Cortex of kidney (tissue), 1 donor: ENCODE measurements at places on chromosomes 5 and 9.

DNA sequence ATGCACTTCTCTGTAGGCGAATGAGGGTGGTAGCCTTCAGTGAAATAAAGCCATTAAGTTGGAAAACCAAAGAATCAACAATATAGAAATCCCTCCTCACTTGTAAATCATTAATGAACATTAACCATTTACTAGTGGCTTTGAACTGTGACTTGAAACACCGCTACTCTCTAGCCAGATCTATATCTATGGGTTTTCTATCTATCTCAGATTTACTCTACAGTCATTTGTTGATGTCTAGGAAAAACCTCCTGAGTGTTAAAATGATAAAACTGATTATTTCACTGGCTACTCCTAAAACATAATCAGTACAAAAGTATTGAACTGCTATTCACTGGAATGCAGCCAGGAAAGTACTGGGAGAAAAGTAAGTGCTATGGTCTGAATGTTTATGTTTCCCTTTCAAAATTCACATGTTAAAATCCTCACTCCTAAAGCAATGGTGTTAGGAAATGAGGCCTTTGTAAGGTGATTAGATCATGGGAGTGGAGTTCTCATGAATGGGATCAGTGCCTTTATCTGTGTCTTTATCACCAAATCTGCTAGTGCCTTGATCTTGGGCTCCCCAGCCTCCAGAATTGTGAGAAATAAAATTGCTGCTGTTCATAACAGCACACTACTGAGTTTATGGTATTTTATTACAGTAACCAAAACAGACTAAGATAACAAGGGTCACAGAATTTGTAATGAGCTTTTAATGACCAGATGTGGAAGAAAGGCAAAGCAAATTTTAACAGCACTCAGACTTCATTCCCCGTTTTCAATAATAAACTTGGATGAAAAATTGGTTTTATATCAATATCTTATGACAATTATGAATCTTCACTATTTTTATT lies 8.6 kb upstream of the OXCT1 start:
- DNase-seq, result no peak

- DNase-seq, result no peak
Observed at GRCh38 chr5:891837-892393, 686 bp downstream of the BRD9 start.

DNA sequence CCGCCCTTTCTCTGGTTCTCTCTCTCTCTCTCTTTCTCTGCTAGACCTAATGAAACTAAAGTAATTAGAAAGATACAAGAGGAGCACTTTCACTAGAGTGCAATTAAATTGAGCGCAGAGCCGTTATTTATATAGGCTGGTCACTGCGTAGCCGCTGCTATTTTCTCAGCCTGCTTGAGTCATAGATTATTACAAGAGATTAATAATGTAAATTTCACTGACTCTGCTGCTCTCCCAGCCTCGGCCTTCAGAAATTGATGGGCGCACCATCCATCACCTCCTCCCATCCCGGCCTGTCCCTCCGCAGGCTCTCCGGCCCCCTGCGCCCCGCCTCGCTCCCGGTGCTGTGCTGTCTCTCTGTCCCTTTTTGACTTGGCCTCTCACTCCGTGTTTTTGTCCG lies 268.0 kb upstream of the MVB12B start:
- no peak for DNase-seq

DNA sequence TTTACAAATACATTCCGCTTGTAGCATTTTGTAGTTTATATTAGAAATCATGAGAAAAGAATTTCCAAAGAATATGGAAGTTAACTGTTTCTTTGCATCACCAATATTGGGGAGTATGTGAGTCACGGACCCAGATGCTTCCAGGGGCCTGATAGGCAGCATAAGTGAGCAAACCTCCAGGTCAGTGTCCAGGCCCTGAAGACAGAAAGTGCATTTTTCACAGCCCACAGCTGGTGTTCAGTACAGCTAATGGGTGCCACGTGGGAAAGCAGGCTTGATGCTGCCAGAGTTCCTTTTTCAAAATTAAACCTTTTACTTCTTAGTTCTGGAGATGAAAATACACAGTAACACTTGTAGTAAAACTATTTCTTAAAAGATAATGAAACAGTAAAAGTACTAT lies 454.4 kb upstream of the ACTBL2 start:
- DNase-seq, result no peak

DNA sequence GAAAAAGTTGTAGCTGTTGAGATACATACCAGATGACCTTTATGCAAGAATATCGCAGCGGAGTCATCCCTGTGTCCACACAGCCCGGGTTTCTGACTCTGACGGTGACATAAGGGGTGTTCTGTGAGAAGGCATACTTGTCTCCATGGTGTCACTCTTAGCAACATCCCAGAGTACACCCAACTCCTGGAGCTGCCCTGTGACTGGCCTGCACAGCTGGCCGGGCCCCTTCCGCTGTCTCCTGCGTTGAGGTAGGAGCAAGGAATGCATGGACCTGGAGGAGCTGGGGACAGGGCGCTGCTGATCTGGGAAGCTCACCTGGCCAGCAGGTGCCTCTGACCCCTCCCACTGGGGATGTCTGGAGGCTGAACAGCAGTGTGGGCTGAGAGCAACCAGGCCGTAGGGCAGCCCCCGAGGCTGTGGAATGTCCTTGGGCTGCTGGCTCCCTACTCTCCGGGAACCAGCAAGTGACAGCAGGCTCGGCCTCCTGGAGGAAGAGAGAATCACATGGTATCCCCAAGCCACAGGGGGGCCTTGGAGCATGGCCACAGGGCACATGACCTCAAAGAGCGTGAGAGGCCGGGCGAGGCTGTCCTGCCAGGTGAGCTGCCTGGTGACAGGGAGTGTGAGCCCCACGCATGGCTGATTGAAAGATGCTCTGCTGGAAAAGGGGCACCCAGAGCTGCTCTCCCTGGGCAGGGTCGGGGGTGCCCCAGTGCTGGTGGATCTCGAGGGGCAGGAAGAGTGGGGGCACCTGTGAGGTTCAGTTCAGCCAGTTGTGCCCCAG lies 113.4 kb downstream of the MRPL36 start:
- no peak for DNase-seq

- no peak for DNase-seq
Observed at GRCh38 chr5:33927685-33928084, 8.5 kb upstream of the RXFP3 start.

GRCh38 chr9:5269249-5269715 lies 35.2 kb downstream of the RLN2 start:
- no peak for DNase-seq

DNA sequence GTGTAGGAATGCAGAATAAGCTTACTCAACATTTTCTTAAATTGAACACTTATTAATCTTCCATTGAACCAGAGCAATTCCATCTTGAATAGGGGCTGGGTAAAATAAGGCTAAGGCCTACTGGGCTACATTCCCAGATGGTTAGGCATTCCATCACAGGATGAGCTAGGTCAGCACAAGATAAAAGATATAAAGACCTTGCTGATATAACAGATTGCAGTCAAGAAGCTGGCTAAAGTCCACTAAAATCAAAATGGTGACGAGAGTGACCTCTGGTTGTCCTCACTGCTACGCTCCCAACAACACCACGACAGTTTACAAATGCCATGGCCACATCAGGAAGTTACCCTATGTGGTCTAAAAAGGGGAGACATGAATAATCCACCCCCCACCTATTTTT lies 156.1 kb downstream of the NXNL2 start:
- DNase-seq, result no peak

GRCh38 chr5:119328753-119329602 lies 26.8 kb upstream of the TNFAIP8 start:
- DNase-seq, result no peak

DNA sequence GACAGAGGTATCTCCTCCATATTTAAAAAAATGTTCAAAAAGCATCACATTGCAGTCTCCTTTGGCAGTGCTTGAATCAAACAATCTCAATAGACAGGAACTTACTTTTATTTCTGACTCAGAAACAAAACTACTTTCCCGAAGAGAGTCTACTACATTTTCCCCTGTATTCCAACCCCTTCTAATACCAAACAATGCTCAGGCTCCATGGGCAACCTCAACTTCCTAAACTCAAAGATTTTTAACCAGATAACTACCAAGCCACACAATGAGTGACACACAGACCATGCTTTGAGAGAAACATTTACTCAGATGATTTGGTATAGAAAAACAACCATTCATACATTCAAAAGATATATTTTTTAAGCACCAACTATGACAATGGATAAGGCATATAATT lies 70.5 kb downstream of the APBA1 start:
- DNase-seq, result no peak

DNA sequence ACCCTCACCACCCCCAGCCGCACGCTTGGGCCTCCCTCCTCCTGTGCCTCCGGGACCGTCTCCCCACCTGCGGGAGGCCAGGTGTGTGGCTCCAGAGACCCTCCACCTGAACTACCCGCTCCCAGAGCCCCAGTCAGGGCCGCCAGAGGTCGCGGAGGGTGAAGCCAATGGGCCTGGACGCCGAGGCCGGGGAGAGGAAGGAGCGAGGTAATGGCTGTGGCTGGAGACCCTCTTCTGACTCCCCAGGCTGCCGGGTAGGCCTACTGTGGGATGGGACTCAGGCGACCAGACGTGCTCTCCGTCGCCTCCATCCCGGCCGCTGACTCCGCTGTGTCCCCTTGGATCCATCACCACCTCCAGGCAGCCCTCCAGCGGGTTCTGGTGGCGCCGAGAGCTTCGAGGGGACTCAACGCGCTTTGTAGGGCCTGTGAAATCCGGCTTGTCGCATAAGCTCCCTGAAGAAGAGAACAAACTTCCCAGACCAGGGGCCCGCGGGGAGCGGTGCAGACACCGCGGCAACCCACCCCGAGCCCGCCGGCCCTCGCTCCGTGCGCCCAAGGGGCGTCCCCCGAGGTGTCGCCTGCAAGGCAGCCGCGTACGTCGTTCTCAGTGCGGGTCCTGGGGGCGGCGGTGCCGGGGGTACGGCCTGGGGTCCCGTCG lies 12.6 kb downstream of the IRX2 start:
- no peak for DNase-seq

- no peak for DNase-seq
Observed at GRCh38 chr5:68028131-68028727, 187.3 kb upstream of the PIK3R1 start.

DNA sequence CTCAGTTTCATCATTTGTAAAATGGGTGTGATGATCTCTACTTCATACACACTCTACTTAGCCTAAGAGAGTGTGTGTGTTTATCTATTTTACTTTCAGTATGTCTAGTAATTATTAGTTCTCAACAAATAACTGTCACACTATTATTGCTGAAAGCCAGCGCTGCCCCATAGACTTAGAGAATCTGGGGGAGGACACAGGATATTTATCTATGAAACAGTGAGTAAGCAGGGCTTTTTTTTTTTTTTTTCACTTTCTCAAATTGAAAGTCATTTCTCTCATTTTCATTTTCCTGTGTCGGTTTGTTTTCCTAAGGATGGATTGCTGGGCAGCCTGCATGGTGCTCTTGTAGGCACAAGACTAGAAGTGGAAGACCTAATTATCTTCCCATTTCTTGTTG lies 248.4 kb upstream of the RPS23 start:
- no peak for DNase-seq

DNA sequence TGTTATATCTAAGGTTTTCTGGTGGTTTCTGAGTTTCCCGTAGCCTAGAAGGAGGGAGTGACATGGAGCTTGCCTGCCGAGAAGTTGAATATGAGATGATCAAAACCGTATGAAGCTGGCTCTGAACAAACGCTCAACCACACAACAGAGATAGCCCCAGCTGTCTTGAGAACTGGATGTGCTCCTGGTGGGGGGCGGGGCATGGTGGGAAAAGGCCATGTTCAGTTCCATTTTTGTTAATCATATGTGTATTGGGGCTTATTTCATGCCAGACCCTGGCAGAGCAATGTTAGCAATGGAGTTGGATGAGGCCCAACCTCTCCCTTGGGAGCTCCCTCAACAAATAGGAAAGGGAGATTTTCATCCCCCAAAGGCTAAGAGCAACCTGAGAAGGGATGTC lies 4.8 kb downstream of the CCL19 start:
- DNase-seq, result no peak

GRCh38 chr9:128026773-128027541 lies 40.2 kb downstream of the NAIF1 start:
- no peak for DNase-seq

GRCh38 chr9:109304347-109304746 lies 16.5 kb downstream of the EPB41L4B start:
- no peak for DNase-seq

DNA sequence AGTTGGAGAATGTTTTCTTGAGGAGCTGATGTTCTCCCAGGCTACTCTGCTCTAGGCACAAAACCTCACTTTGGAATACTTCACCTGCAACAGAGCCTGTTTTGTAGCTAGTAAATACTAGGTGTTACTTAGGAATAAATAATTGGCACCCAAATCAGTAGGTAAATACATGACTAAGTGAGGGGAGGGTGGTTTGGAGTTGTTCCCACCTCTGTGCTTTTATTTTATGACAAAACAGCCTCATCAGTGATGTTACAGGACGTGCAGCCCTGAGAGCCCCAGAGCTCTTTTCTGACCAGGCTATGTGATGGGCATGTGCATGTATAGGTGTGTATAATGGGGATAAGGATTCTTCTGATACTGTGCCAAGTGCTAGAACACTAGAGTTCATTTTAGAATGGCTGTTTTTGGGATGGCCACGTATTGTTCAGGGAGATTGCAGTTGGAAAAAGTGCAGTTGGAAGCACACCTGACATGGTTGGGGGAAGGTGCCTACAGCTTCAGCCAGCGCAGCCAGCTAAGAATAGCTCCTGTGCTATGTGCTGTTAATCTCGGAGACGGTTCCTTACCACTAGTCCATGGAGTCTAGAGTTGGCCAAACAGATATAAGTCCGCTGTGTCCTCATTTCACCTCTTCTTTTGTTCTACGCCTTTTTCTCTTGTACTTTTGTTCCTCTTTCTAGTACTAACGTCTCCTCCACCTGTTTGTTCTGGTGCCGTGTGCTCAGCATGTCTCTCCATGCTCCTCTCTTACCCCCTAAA lies 284.7 kb downstream of the FANCC start:
- no peak for DNase-seq

- DNase-seq, result no peak
Observed at GRCh38 chr9:88387552-88388202, 567 bp upstream of the SPIN1 start.

DNA sequence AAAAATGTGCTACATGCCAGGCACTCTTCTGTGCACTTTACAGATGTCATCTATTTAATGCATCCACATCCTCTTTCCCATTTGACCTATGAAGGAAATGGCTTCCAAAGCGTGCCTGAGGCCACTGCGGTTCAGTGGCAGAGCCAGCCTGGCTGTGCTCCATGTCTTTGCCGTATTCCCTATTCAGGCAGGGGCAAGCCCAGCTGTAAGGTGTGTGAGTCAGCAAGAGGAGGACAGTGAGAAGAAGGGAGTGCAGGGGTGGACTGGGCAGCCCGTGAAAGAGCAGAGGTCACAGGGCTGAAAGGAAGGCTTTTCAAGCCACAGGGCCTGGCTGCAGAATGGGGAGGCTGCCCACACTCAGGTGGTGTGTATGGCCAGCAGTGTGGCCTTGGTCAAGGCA lies 91.7 kb downstream of the HRH2 start:
- no peak for DNase-seq

GRCh38 chr5:177098470-177099141 lies 11.9 kb downstream of the FGFR4 start:
- DNase-seq, result no peak

- DNase-seq, result no peak
Observed at GRCh38 chr5:36743891-36744772, 132.4 kb upstream of the NIPBL start.
